ENCODE measurements at places on chromosomes 16 and 17.

DNA sequence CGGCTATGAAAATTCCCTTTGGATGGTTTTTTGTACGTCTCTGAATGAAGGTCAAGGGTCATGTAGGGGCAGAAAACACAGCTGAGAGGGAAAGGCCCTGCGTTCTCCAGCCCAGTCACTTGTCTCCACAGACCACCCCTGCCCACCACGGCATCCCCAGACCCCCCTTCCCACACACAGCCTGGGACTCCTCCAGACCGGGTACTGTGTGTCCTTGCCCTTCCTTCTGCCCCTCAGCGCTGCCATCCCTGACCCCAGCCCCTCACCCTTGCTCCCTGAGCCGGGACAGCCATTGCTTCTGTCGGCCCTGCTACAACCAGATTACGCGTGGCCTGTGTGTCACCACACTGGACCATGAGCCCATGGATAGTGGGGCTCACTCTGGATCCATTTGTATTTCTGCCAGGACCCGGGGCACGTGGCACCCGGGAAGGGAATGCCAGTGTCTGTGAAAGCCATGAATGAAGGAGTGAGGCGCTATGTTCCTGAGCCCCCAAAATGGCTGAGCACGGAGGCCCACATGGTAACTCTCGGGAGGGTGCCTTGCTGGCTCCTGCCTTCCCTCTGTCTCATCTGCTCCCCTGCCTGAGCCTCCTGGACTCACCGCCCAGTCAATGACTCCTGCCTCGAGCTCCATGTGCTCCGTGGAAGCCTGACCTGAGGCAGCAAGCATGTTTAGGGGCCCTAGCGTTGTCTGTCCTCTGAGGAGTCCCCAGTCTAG, 139.1 kb upstream of the FOXF1 start:
- no peak for DNase-seq

DNA sequence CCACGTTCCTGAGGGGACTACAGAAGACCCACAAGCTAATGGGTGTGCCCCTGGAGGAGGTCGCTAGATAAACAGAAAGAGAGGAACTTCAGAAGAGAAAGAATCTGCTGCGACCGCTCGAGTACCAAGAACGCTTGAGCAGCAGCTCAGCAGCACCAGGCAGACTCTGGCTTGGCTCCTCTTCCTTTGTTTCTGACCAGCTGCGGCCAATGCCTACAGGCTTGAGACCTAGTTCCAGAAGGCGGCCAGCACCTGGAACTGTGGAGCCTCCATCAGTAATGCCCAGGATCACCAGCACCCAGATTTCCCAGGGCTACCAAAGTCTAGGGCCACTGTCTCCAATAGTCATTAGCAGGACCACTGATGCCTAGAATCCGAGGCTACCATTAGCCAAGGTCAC, 26.0 kb upstream of the GOSR2 start:
- DNase-seq = no peak

DNA sequence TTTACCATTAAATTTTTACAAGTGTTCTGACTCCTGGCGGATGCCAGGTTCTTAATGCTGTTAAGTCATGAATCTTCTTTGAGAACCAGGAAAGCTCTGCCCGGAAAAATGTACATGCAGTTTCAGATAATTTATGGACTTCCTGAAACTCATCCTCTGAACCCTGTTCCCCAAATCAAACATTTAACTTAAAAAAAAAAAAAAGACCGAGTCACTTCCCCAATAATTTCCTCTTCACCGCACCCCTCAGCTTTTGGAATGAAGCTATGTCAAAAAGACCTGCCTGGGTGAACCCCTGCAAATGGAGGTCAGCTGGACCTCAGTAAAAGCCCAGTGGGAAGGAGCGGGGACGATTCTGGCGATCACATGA, 15.0 kb downstream of the ZNF232 start:
- no peak for DNase-seq

GRCh38 chr16:67087291-67087690, 22.4 kb upstream of the PHAF1 start:
- no peak for DNase-seq

GRCh38 chr17:60327134-60327900, 64.6 kb downstream of the USP32 start:
- DNase-seq = no peak

DNA sequence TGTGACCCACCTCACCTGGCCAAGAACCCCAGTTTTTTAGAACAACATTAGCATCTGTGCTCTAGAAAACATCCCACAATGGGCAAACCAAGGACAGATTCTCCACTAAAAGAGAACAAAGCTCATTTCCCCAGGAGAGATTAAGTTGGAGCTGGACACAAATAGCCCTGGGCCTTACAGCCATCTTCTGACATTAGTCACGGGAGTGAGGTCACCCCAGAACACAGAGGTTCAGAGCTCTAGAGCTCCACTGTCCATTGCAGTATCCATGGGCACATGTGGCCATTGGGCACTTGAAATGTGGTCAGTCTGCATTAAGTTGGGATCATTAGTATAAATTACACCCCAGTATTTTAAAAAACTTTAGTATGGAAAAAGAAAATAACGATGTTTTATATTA, 47.6 kb upstream of the RBBP6 start:
- no peak for DNase-seq

DNA sequence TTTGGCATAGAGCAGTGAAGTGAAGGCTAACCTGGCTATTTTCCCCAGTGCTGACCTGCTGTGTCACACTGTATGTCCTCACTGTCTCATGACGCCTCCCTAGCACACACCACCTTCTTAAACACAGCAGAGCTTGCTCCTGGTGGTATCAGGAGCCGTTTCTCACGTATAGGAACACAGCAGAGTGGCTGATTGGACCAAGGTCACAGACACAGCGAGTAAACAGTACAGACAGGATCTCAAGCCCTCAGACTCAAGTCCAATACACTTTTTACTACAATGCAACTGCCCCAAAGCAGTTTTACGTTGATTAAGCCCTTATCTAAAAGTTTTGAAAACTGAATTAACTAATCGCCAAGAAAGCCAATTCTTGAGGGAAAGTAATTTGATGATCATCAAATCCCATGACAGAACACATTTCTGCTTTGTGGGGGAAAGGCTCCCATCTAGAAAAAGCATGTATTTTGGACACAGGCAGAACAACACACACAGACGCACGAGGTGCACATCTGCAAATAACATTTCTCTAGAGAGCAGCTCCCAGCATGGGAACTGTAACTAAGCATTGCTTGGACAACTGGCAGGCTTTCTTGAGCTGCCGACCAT, 15.2 kb downstream of the ARHGAP17 start:
- DNase-seq = no peak

- DNase-seq = no peak
These were observed 5.8 kb upstream of the ZDHHC7 start for GRCh38 chr16:85017151-85017550.

DNA sequence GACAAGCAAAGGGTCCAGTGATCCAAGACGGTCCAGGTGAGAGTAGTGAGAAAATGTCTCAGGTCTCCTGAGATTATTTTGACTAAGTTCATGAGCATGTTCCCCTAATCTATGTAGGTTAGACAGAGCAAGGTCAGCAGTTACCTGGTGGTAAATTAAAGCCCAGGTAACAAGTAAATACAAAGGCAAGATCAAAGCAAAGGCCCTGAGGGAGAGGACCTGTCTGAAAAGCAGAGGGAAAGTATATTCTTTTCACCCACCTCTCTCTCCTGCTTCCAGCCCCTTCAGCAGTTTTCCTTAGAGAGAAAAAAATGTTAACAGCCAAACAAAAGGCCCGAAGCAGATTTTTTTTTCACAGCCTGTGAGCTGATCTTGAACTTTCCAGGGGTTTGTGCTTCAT, 302.7 kb downstream of the MAP2K6 start:
- no peak for DNase-seq

DNA sequence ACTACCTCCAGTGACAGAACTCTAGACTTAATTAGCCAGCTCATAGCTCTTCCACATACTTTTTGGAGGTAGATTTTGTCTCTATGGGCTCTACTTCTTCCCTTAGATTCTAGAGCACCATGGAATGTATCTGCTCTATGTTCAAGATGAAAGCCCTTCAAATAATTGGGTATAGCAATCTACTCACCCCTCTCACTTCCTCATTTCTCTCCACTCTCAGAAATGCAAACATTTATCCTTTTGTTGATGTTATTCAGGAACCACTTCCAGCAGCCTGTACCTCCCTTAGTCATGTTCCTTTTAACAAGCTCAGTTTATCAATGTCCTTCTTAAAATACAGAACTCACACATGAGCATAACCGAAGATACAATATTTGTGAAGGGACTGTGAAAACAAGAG, 78.5 kb downstream of the GRIN2A start:
- no peak for DNase-seq

DNA sequence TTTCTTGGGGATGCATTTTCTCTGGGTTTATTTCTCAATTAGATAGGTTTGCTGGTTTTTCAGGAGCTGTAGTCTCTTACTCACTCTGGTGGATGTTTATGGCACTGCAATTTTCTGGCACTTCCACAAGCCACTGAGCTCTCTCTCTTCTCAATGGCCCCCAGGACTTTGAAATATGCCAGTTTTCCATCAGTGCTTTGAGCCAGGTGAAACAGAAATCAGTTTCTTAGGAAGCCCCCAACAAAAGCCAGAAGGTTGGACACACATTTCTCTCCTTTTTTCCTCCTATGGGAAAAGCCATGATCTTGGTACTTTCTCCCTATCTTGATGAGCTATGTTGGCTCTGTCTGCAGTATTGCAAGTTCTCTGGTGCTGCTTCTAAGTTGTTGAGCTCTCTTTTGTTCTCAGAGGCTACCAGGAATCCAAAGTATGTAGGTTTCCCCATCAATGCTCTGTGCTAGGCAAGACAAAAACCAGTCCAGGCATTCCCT, 90.7 kb upstream of the SMIM36 start:
- no peak for DNase-seq

DNA sequence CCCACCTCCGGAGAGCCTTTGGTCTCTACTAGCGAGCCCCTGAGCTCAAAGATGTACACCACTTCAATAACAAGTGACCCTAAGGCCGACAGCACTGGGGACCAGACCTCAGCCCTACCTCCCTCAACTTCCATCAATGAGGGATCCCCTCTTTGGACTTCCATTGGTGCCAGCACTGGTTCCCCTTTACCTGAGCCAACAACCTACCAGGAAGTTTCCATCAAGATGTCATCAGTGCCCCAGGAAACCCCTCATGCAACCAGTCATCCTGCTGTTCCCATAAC, 702 bp downstream of the SPN start:
- DNase-seq = no peak

DNA sequence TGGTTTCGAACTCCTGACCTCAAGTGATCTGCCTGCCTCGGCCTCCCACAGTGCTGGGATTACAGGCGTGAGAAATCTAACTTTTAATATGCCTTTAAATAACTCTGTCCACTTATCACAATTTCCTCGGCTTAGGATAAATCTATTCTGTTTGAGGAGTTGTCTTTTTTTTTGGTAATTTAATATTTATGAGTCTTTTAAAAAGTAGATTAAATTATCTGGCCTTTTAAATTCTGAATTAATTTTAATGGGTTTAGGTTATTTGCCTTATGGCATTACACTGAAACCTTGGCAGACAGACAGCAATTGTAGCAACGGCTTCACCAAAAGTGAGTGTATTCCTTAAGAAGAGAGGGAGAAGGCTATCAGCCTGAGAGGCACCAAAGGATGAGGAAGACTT, 66.2 kb downstream of the MYO1D start:
- no peak for DNase-seq

DNA sequence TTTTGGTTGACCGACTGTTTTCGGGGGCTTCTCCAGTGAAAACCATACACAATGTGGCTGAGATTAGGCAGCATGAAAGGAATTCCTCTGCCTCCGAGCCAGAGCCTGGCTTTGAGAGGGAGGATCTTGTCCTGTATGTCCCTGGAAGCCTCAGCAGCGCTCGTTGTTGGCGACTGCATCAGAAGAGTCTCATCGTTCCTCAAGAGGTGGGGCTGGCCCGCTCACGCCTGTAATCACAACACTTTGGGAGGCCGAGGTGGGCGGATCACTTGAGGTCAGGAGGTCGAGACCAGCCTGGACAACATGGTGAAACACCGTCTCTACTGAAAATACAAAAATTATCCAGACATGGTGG, 15.0 kb downstream of the HS3ST6 start:
- no peak for DNase-seq

GRCh38 chr16:27598220-27598619, 48.3 kb downstream of the KATNIP start:
- DNase-seq = no peak
